NCI-H1105 (cell line): ENCODE measurements at places on chromosomes 1 and 21.

DNA sequence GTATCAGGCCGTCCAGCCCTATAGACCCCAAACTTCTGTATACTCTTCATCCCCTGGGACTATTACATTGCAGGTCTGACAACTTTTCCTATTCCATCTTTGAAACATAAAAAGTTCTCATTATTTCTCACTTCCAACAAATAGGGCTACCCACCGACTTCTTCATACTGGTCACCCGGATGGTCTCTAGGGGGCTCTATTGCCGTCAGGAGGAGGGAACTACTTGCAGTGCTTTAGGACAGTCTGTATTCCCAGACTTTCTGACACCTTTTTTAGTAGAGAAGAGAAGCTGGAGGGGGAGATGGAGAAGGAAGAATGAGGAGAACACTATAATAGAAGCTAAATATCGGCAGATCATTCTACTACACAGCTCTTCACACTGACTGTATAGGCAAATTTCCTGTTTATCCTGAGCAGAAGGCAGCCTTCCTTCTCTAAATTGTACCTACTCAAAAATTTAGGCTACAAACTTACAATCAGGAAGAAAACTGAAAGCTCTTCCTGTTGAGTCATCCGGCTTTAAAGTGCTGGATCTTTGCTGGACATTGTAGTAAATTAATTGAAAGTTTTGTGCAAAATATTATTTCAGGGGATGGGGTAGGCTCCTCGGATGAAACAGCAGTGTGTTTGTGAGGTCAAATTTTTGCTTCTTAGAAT, 54.6 kb downstream of the CDC7 start:
- no peak for DNase-seq

- DNase-seq = no peak
Observed at GRCh38 chr1:205913451-205914154, 29.7 kb downstream of the SLC26A9 start.

DNA sequence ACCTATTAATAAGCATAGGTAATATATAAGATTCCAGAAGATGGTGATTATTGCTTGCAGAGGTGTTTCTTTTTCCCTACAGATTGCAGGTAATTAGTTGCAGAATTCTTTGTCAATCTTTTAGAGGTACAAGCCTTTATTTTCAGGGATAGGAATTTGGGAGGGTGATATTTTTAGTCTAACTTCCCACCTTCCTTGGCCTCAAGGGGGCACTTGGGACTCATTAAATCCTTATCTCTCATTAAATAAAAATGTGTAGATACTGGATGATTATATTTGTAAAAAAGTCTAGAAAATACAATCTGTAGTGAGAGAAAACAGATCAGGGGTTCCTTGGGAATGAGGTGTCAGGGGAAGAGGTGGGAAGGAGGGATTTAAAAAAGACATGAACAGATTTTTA, 179.2 kb downstream of the PATJ start:
- DNase-seq = no peak

- DNase-seq = peak; percentile 59
Observed at GRCh38 chr1:20358761-20359263, 68.1 kb downstream of the VWA5B1 start.

DNA sequence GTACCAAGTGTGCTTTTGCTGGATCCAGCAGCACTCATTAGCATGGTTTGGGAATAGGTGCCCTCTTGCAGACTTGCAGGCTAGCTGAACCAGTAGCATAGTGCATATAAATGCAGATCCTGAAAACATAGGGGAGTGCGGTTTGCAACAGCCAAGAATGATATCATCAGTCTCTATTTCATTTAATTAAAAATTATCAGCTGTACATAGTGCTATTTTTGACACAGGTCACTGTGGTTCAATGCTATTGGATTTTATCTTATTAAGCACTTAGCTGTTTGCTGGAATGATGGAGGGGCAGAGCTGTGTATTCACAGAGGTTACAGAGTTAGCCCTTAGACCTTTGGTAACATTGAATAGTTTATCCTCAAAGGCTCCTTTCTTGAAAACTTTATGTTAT, 43.6 kb downstream of the CYYR1 start:
- DNase-seq = no peak

DNA sequence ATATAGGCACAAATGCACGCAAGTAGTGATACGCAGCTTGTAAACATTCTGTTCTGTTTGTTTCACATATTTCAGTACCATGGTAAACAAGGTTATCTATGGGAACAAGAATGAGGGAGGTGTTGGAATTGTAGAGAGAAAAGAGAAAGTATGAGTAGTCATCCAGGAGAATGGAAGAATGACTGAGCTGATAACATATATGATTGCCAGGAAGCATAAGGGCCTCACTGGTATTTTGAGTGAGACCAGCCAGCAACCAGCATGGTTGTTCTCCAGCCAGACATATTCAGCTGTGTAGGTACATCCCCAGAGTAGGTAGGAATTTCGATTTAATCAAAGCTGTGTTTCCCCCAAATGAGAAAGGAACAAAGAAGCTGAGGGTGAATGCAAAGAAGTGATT, 58.9 kb upstream of the ARTN start:
- DNase-seq = no peak

DNA sequence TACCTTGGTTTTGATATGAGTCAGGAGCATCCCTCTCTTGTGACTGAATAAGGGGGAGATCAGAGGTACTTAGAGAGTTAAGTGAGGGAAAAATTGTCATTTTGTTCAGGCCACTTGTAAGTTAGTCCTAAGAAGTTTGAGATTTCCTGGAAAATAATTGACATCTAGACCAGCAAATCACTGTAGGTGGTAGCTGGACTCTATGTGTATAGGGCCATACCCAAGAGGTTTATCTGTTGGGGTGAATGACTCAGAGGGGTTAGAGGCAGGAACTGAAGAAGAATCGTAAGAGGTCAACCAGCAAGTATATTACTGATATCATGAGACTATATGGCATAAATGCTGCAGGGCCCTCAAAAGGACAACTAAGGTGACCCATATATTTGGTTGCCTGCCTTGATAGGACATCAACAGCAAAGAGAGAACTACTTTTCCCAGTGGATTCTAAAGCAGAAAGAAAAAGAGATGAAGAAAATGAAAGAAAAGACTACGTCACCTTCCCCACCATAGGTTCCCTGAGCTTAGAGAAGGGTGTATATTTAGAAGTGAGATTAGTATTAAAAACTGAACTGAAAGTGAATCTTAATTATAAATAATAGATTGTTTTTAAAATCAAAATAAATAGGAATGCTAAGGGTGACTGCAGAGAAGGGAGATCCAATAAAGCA, 8.0 kb upstream of the RNPC3 start:
- no peak for DNase-seq

DNA sequence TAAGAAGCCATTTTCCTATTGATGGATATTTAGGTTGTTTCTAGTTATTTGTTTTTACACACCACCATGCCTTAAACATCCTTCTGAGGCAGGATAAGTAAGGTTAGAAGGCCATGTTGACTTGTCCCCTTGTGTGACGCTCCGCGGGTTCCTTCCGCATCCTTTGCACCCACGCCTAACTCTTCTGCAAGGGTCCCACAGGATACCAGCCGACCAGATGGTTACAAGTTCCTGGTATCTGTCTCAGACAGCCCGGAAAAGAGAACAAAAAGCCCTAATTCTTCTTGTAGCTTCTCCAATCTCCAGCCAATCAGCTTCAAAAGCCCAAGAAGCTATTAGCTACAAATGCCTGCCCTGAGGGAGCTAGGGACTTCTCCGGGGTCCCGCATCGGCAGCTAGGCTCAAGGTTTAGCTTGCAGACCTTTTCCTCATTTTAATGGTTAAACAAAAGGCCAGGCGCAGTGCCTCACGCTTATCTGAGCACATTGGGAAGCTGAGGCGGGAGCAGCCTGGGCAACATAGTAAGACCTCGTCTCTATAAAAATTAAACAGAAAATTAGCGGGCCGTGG, 4.9 kb upstream of the OTUD3 start:
- DNase-seq = no peak

DNA sequence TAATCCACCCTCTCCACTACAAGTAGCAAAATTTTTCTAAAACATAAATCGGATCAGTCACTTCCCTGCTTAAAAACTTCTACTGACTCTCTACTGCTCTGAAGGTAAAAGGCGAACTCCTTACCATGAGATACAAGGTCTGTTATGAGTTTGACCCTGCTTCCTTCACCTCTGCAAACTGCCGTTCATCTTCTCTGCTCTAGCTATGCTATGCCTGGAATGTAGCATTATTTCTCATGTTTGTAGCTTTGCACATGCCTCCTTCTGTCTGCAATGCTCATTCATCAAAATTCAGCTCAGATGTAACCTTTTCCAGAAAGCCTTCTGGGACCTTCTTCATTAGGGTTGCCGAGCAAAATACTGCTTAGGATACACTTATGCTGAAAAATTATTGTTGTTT, 30.8 kb downstream of the RPL5 start:
- no peak for DNase-seq

DNA sequence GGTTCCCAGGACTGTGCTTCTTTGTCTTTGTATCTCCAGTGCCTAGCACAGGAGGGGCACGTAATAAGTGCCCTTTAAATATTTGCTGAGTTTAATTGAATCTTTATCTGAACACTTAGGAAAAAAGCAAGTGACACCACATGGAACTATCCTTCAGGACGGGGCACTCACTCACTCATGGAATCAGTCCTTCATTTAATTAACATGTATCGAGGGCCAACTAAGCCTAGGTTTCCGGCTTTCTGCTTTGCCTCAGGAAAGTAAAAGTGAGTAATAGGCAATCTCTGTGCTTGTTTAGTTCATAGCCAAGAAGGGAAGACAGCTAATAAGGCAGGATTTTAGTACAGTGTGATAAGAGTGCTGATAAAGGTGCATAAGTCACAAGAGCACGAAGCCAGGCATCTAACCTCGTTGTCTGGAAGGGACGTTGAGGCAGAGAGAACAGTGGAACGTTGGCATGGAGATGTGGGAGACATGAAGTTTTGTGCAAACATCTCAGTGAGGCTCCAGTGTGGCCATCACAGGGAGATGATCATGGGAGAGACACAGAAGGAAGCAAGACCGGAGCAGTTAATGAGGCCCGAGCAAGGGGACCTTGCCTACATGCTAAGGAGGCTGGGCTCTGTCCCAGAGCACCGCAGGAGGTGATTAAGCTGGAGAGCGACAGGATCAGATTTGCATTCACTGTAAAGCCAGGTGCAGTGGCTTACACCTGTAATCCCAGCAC, 54.1 kb upstream of the TRIM67 start:
- DNase-seq = no peak

GRCh38 chr1:225461533-225462428, 33.9 kb upstream of the LBR start:
- no peak for DNase-seq

- DNase-seq = no peak
Observed at GRCh38 chr1:114033216-114033706, 54.0 kb downstream of the OLFML3 start.
